ENCODE measurements at places on chromosomes 11 and 22.

DNA sequence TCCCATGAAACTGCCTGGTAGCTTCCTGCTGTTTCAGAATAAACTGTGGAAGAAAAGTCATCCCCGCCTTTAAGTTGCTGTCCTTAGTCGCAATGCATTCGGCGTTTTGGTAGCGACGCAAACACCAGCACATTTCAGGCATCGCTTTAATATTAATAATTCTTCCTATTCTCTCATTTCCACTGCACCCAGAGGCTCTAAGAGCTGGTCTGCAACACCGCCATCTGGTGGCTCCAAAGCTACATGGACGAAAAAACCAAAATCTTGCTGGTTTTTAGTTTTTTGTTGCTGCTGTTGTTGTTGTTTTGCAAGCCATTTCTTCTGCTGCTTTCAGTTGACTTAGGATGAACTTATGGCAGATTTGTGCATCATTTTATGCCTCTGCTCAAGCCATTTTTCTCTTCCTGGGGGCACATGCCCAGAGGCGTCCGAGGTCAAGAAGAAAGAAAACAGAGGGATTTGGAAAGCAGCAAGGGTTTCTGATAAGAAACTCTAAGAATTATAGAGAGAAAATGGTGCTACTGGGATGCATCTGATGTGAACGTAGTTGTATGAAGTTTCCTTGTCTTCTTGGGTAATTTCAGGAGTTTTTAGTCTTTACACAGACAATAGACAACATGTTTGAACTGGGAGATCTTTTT lies 345.4 kb upstream of the KIRREL3 start:
- DNase-seq = no peak

DNA sequence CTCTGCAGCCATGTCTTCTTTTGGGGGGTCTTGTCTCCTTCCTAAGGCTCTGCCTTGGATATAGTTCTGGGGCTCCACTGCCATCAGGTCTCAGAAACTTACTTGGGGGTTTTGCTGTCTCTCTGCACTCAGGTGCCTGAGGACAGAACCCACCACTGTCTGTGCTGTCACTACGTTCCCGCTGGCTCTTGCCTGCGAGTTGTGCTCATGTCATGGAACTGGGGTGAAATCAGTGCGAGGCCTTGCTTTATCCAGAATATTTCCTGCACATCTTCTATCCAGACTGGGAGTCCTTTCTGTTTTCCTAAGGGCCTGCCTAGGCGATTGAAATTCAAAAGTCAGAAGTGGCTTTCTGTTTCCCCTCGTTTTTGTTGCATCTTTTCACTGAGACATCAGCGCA lies 6.6 kb upstream of the USP2 start:
- DNase-seq = no peak

DNA sequence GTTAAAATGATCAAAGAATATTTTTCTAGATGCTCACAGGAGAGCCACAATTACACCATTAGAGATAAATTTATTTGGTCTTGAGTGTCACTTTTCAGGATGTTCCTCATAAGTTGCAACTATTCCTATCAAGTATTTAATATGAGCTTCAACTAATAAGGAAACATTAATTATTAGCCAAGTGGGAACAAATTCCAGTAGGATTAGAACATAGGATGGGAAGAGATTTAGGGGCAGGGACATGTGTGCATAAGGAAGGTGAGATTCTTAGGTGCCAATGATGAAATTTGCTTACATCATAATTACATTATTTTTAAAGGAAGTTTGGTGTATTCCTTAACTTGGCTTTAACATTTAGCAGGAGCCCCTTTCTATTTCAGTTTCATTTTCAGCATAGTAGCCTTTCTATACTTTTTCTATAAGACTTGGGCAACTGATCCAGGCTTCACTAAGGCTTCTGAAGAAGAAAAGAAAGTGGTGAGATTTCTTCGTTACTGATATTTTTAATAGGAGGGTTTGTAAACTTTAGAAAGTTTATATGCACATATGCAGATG lies 38.8 kb downstream of the CSRP3 start:
- DNase-seq = no peak

DNA sequence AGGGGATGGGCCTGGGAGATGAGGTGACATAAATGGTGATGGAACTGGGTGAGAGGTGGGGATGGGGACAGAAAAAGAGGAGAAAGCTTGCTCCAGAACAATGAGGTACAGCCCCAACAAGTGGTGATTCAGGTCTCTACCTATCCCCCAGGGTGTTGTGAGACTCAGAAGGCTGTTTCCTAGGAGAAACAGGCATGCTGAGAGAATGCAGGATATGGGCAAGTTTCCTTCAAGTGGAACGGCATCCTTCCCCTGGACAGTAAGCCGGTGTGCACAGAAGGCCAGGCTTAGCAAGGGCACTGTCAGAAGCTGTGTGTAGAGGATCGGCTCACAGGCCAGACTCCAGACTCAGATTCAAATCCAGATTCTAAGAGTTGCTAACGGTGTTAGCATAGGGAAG lies 34.1 kb upstream of the CRTAM start:
- DNase-seq = no peak

DNA sequence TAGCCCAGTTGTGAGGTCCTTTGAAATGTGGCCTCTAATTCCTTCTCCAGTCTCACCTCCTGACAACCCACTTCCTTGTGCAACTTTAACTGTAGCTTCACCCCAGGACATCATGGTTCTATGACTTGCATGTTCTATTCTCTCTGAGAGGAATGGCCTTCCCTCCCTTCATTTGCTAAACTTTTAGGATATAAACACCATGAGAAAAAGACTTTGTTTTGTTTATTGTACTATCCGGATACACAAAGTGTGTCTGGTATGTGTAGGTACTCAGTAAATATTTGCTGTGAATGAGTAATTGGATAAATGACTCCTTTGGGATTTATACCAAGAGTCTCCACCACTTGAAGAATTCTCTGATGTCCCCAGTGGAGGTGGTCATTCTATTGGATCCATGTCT lies 547.6 kb downstream of the INSC start:
- DNase-seq = no peak

GRCh38 chr11:103948187-103948763 lies 88.2 kb upstream of the DDI1 start:
- no peak for DNase-seq

- DNase-seq = no peak
Measured at GRCh38 chr11:46686886-46687795, 13.3 kb downstream of the ARHGAP1 start.
